ENCODE measurements at places on chromosomes 7 and 10.
A peak's percentile ranks its signal among the peaks of the same experiment; 100 is the strongest.

DNA sequence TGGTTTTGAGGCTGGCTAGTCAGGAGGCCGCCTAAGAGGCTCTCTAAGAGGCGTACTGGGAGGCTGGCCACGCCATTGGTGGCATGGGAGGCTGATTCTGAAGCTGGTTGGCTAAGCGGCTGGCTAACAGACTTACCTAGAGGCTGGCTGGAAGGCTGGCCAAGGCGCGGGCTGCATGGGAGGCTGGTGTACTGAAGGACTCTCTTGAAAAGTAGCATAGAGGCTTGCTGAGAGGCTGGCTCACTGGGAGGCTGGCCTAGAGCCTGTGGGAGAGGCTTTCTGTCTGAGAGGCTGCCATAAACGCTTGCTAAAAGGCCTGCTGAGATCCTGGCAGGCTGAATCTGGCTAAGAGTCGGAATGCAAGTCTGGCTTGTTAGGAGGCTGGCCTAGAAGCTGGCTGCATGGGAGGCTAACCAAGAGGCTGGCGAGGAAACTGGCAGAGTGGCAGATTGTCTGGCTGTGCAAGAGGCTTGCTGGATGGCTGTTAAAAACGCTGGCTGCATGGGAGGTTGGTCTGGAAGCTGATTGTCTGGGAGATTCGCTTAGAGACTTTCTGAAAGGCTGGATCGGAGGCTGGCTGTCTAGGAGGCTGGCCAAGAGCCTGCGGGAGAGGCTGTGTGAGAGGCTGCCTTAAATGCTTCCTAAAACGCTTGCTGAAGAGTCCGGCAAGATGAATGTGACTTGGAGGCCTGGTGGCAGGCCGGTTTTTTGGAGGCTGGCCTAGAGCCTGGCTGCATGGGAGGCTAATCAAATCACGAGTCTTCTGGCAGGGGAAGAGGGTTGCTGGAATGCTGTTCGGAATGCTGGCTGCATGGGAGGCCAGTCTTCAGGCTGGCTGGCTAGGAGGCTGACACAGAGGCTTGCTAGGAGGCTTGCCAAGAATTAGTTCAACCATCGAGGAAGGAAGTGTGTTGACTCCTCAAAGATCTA lies 134.2 kb downstream of the OR13A1 start:
- DNase-seq: peak; percentile 79

DNA sequence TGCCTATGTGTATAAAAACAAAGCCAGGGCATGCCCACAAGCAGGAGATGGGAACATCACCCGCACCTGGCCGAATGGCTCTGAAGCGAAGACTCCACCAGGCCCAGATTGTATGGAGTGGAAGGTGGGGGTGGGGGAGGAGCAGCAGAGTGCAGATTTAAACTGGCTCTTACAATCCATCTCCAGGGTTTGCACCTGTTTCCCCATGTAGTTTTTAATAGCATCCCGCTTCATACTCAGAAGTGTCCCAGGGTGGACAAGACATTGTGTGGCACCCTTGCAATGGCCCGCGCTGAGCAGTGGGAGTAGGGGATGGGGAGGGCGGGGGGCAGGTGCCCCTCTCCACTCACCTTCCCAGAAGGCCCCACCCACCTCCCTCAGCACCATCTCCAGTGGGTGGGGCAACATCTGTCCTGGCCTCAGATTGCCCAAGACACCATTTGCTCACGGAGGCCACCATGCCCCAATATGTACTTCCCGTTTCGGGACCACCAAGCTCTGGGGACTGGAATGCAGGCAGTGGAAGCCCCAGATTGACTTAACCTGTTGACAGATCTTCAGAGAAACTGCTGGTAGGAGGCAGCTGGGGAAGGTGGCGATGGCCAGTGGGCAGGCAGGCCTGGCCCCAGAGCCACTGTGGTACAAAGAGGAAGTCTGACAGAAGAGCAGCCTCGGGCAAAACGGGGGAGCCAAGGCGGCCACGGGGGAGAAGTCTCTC lies 23.0 kb downstream of the VSIR start:
- no peak for DNase-seq

DNA sequence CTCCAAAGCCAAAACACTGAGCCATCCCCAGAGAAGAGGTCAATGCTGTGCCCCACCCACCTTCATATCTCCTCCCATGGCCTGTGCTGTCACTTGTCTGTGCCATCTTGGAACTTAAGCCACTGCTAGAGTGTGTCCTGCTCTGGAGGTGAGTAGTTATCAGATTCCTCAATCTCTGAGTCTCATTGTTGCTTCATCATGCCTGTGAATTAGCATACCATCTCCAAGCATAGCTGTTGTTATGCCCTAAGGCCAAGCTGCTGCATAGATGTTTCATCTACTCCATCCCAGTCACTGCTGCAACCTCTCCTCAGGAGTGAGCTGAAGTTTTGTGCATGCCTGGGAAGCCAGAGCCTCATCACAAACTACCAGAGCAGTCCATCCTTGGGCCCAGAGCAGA lies 349.0 kb downstream of the ZWINT start:
- no peak for DNase-seq

DNA sequence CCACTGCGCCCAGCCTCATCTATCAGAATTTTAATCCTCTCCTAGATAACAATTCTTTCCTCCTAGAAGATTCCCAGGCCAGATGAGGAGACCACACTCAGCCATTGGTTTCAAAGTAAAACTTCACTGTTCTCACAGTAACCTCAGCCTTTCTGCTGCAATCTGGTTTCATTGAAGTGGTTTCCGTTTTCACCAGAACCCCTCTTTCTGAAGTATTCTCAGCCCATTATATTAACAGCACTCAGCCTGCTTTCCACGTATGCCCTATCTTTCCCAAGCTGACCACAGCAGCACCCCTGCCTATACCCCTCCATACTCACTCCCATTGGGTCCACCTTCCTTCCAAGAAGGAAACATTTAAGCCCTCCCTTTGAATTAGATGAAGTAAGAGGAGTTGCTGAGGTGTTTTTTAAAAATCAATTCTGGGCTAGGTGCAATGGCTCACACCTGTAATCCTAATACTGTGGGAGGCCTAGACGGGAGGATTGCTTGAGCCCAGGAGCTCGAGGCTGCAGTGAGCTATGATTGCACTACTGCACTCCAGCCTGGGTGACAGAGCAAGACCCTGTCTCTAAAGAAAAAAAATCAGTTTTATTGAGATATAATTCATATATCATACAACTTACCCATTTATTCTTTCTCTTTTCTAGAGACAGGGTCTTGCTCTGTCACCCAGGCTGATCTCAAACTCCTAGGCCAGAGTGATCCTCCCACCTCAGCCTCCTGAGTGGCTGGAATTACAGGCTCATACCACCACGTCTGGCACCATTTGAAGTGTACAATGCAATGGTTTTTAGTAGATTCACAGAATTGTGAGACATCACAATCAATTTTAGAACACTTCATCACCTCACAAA lies 11.3 kb downstream of the PLAU start:
- DNase-seq: no peak

DNA sequence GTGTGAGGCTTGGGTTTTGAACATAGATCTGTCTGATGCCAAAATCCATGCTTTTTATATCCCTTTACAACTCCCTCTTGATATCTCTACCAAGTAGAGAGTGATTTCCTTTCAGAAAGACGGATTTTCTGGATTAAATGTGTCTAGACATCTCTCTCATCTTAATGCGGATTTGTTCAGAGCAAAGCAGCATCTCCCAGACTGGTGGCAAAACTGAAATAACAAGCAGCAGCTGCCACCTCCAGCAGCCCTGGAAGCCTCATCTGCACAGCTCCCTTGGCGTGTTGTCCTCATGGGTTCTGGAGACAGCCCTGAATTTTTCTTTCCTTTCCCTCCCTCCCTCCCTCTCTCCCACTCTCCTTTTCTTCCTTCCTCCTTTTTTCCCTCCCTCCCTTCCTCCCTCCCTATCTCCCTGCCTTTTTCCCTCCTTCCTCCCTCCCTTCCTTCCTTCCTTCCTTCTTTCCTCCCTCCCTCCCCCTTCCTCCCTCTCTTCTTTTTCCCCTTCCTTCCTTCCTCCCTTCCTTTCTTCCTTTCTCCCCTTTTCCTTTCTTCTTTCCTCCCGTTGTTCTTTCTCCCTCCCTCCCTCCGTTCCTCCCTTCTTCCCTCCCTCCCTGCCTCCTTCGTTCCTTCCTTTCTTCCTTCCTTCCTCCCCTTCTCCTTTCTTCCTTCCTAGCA lies 639.9 kb downstream of the TYW1 start:
- no peak for DNase-seq

Data from fibroblast of pulmonary artery (primary cell).